Psoas muscle (tissue), 8 donors: ENCODE measurements at places on chromosomes 3 and 15. TPM values are rescaled to one million over a fixed set of nuclear protein-coding genes. Genes with fewer than 3 reads are reported as not detected.

DNA sequence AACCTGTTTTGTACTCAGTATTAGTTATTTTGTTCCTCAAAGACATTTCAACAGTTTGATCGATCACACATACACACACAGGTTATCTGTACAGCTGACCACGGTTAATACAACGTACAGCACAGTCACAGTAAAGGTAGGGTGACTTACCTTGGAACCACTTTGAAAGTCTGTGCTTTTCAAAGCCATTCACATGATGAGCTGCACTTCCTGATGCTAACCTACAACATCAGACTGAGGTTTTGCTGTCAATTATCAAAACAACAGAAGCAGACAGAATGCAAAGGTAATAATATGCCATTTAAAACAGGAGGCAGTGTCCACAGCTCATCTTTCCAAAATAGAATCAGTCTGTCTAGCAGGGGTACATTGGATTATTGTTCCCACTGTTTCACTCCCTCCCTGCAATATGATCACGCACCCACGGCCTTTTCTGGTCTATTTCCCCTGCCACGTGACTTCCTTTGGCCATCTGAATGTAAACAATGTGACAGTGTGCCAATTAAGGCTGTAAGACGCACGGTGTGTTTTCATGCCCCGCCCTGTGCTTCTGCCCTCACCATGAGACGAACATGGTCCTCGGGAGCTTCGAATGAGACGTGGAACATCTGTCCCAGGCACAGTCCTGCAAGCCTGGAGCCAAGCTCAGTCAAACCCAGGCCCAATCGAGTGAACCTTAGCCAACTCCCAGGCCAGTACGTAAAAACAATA lies 102.4 kb downstream of the FMN1 start:
- H3K36me3 ChIP-seq: no peaks in the 10 kb centered on the region
- no peak for DNase-seq
- no peak overlapping the region for H3K27ac ChIP-seq
- H3K4me3 ChIP-seq: no peak overlapping the region
- H3K27me3 ChIP-seq: no peaks in the 10 kb centered on the region

DNA sequence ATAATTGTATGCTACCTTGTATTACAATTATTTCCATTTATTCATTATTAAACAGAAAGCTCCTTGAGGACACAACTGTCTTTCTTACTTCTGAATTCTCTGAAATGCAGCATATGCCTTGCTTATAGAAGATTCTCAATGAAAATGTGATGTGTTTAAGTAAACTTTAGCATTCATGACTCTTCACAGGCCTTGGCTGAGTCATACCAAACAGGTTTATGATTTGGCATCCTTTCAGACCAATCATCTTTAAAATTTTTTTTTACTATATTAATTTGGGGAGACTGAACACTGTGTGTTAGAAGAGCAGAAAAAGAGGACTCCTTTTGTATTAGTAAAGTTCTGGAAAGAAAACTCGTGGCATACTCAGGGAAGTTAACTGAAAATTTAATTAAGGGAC lies 6.4 kb upstream of the GALK2 start:
- H3K27ac ChIP-seq: no peak overlapping the region
- H3K4me1 ChIP-seq: no peaks in the 10 kb centered on the region
- H3K27me3 ChIP-seq: no peaks in the 10 kb centered on the region
- no peak for DNase-seq

Gene KY
- polyA plus RNA-seq: 0.30 TPM

DNA sequence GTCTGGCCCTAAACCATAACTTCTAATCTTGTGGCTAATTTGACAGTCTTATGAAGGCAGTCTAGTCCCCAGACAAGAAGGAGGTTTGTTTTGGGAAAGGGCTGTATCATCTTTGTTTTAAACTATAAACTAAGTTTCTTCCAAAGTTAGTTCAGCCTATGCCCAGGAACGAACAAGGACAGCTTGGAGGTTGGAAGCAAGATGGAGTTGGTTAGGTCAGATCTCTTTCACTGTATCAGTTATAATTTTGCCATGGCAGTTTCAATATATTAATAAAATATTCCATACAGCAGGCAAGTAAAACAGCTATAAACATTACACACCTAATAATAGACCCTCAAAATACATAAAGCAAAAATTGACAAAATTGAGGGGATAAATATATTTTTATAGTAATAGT lies 13.1 kb upstream of the ZNF662 start:
- H3K4me1 ChIP-seq: no peaks in the 10 kb centered on the region
- no peak overlapping the region for H3K4me3 ChIP-seq
- no peaks in the 10 kb centered on the region for H3K27me3 ChIP-seq
- no peak overlapping the region for H3K27ac ChIP-seq

GRCh38 chr3:9897408-9898372 lies 5.0 kb upstream of the IL17RE start:
- H3K4me3 ChIP-seq: no peak overlapping the region
- H3K27me3 ChIP-seq: no peaks in the 10 kb centered on the region
- H3K27ac ChIP-seq: no peak overlapping the region
- peaks cover 10% of the 10 kb centered on the region for H3K4me1 ChIP-seq

DNA sequence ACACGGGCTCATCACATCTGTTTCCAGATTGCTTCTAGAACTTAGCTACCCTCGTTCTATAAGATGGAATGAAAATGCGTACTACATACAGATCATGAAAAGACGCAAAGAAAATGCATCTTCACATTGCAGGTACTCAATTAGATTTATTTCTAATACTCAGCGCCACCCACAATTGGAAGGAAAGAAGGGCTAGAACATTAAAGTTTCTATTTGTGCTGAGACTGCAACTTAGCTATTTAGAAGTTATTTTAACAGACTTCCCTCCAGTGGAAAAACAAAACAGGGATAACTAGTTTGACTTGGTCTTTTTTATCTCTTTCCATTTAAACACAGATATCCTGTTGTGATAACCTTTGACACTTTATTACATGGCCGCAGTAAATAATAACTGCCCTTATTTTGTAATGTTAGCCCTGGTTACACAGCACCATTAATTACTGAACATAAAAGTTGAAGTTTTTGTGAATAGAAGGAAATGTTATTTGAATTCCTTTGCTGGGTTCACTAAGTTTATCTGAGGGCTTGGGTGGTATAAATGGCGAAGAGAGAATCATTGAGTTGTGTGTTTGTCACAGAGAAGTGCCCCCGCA lies 86.9 kb upstream of the SLC25A26 start:
- no peak for DNase-seq
- no peaks in the 10 kb centered on the region for H3K27me3 ChIP-seq
- H3K27ac ChIP-seq: no peak overlapping the region
- H3K36me3 ChIP-seq: no peaks in the 10 kb centered on the region
- H3K4me1 ChIP-seq: peaks cover 3% of the 10 kb centered on the region
- H3K4me3 ChIP-seq: no peak overlapping the region

DNA sequence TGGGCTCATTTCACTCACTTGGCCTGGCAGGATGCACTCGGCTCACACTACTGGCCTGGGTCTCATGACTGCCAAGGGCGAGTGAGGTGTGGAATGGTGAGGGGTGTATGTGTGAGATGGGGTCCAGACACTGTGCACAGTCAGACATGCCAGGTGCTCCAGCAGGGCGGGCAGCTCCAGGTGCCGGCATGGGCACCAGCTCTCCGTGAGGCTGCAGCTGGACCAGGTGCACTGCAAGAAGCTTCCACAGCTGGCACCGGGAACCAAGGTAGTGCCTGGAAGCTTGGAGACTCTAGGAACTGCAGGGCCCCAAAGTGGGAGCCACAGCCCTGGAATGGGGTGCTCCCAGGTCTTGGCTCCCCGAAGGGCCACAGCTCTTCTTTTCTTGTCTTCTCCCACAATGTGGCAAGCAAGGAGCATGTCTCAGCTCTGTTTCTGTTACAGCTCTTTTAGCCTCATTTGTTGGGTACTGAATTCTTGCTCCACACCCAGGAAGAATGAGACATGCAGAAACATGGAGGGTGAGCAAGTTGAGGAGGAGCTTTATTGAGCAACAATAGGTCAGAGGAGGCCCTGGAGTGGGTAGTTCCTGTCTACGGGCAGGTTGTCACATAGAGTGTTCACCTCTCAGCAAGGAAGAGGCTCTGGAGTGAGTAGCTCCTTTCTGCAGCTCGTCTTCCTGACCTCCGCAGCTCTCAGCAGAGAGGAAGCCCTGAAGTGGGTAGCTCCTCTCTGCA lies 762.8 kb downstream of the CADM2 start:
- H3K4me1 ChIP-seq: no peaks in the 10 kb centered on the region
- DNase-seq: no peak
- no peak overlapping the region for H3K4me3 ChIP-seq
- H3K36me3 ChIP-seq: no peaks in the 10 kb centered on the region

Gene GPD1L
- polyA plus RNA-seq: 101 TPM

Gene TP63
- polyA plus RNA-seq: 13.7 TPM

DNA sequence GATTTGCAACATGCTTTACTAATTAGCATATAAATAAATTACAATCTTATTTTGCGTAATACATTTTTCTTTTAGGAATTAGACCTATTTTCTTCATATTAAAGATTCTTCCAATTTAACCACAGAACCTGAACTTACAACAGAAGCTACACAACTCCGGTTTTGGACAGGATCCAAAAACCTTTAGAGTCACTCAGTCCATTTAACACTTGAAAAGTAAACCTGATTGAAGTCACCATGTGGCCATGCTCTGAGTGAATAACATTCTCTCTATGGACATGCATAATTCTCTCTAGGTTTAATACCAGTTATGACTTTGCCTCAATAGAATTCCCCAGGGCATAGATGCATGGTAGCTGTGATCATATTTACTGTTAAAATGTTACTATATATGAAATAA lies 751.0 kb downstream of the VGLL3 start:
- H3K4me3 ChIP-seq: no peak overlapping the region
- no peaks in the 10 kb centered on the region for H3K36me3 ChIP-seq
- H3K27ac ChIP-seq: no peak overlapping the region
- H3K4me1 ChIP-seq: no peaks in the 10 kb centered on the region
- DNase-seq: no peak
- H3K27me3 ChIP-seq: no peaks in the 10 kb centered on the region

Gene IL16
- polyA plus RNA-seq: 1.2 TPM

DNA sequence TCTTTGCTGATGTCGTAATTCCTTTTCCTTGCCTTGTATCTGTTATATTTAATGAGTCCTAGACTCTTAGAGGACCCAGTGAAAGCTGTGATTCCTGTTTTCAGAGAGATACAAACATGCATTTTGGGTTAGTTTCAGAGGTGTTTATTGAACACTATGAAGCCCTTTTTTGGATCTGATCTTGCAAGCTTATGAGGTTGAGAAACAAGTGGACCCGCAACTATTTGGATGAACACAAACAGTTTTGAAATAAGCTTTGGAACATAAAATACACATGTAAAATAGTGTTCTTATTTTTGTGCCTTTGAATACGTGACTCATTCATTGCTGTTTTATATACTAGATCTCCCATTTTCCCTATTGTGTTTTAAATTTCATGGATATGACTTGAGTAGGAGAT lies 33.5 kb downstream of the SNRK start:
- H3K4me3 ChIP-seq: no peak overlapping the region
- peaks cover 49% of the 10 kb centered on the region for H3K4me1 ChIP-seq
- no peaks in the 10 kb centered on the region for H3K27me3 ChIP-seq
- peak overlapping the region; percentile 47 for H3K27ac ChIP-seq
- DNase-seq: no peak

GRCh38 chr3:152319256-152319655 lies 50.5 kb downstream of the MBNL1 start:
- DNase-seq: no peak
- H3K36me3 ChIP-seq: no peaks in the 10 kb centered on the region
- H3K4me3 ChIP-seq: peak overlapping the region; percentile 44
- H3K27ac ChIP-seq: peak overlapping the region; percentile 78
- no peaks in the 10 kb centered on the region for H3K27me3 ChIP-seq
- H3K4me1 ChIP-seq: peaks cover 98% of the 10 kb centered on the region

- no peak for DNase-seq
- H3K36me3 ChIP-seq: no peaks in the 10 kb centered on the region
- no peaks in the 10 kb centered on the region for H3K27me3 ChIP-seq
- no peak overlapping the region for H3K27ac ChIP-seq
- H3K4me3 ChIP-seq: no peak overlapping the region
- no peaks in the 10 kb centered on the region for H3K4me1 ChIP-seq
Measured at GRCh38 chr3:9623148-9623547, 26.2 kb upstream of the MTMR14 start.

DNA sequence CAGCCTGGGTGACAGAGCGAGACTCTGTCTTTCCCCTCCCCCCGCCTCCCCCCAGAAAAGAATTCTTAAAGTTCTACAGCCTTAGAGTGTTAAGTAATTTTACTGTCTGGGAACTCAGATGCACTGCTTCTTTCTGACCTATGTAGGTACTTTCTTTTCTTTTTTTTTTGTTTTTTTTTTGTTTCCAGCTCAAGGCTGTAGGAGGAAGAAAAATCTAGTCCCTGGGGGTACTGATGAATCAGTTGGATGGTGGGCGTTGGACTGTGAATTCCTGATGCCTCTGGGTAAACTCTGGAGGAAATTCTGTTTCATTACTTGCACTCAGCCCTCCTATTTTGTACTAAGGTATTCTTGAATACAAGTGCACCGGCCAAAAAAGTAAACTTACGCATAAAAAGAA lies 10.8 kb downstream of the GHRL start:
- no peaks in the 10 kb centered on the region for H3K27me3 ChIP-seq
- peaks cover 91% of the 10 kb centered on the region for H3K36me3 ChIP-seq
- no peak overlapping the region for H3K4me3 ChIP-seq
- H3K4me1 ChIP-seq: no peaks in the 10 kb centered on the region
- H3K27ac ChIP-seq: no peak overlapping the region

GRCh38 chr3:191328383-191328961 lies 722 bp upstream of the CCDC50 start:
- H3K27ac ChIP-seq: peak overlapping the region; percentile 94
- DNase-seq: no peak
- H3K27me3 ChIP-seq: no peaks in the 10 kb centered on the region
- peaks cover 27% of the 10 kb centered on the region for H3K4me1 ChIP-seq
- no peaks in the 10 kb centered on the region for H3K36me3 ChIP-seq

- no peaks in the 10 kb centered on the region for H3K4me1 ChIP-seq
Measured at GRCh38 chr3:123805504-123805903, 78.6 kb downstream of the MYLK start.

DNA sequence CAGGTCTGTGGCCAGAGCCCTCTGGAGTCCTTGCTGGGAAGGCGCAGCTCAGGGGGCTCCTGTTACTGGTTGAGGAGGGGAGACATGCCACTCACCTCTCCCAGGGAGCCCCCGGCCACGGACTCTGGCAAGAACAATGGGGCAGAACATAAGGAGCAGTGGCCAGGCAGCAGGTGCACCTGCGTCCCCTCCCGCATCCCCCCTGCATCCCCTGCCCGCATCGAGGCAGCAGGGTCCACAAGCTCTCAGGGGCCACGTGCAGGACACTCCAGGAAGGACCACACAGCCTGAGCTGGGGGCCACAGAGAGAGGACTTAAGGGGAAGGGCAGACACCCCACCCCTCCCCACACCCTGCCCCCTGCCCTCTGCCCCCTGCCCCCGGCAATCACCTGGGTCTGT lies 73.0 kb downstream of the TFRC start:
- no peak overlapping the region for H3K4me3 ChIP-seq
- H3K27me3 ChIP-seq: no peaks in the 10 kb centered on the region
- H3K4me1 ChIP-seq: no peaks in the 10 kb centered on the region

DNA sequence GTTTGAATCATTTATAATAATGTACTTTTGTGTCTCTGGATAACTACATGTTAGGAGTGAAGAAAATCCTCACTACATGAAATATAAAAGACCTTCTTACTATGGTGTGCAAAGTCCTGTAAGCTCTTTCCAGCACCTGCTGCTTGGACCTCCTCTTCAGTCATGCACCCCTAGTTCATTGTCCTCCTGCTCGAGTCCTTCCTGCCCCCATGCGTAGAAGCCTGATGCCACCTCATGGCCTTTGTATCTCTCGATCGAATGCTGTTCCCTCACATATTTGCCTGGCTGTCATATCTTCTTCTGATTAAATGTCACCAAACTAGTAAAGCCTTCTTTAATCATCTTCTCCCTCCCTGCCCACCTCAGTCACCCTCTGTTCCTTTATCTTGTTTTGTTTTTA lies 49.9 kb upstream of the SUCLG2 start:
- H3K4me3 ChIP-seq: no peak overlapping the region
- H3K4me1 ChIP-seq: no peaks in the 10 kb centered on the region
- H3K27ac ChIP-seq: no peak overlapping the region

Gene CLDN16
- not detected for polyA plus RNA-seq
